ENCODE measurements at places on chromosomes 16 and 17.

GRCh38 chr16:56263711-56264608 is 72.7 kb downstream of the GNAO1 start:
- no peak for DNase-seq

DNA sequence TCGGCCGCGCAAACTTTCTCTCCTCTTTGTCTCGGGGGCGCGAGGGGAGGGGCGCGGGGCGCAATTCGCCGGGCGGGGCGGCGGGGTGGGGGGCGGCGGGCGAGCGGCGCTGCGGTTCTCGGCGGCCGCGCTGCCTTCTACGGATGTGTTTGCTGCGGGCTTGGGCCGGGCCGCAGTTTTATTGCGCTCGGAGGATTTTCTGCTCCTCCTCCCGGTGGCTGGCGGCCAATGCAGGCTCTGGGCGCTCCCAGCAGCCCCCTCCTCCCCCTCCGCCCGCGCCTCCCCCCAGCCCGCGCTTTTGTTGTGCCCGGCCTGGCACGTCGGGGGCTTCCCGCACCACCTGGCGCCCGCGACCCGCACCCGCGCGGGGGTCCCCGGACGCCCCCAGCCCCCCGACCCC is at the start of gene TIMP2:
TSS of gene TIMP2 (minus strand) at position 154 of the 400 bp plus-strand sequence. CDS start 299 bp downstream, outside the sequence.
- DNase-seq, result no peak

GRCh38 chr17:8133941-8134340 is 10.0 kb upstream of the HES7 start:
- DNase-seq, result no peak

DNA sequence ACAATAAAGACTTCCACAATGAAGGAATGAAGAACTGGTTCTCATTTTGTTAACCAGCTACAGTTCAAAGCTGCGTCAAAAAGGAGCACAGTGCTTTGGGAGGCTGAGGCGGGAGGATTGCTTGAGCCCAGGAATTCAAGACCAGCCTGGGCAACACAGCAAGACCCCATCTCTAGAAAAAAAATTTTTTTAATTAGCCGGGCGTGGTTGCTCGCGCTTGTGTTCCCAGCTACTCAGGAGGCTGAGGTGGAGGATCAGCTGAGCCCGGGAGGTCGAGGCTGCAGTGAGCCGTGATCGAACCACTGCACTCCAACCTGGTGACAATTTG is 764 bp upstream of the SLC6A4 start:
- DNase-seq, result no peak

DNA sequence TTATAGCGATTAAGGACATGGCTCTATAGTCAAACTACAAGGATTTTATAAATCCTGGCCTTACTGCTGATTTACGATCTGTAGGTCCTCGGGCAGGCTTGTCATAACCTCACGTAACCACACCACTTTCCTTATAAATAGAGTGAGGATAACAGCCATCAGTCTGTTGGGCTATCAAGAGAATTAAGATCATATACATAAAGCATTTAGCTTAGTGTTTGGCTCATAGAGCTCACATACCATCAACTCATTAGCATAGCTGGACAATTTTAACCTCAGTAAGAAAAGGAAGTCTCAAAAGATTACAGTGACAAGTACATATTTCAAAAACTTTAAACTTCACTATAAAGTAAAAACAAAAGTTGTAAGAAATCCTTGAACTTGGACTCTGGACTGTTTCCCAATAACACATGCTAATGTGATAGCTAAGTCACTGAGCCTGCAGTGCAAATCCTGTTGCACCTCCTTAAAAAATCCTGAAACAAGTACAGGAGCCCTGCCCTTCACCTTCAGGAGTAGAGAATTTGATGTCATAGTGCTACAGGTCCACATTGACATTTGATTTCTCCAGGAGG is 20.8 kb upstream of the CLEC3A start:
- DNase-seq, result no peak

GRCh38 chr17:14818469-14818868 is 446.7 kb downstream of the PMP22 start:
- no peak for DNase-seq
